NCI-H226 (cell line): ENCODE measurements at places on chromosomes 4 and X.

GRCh38 chrX:10676235-10676957, 56.0 kb upstream of the MID1 start:
- no peak for DNase-seq

- peak; percentile 1 for DNase-seq
Observed at GRCh38 chr4:143773998-143774895, 73.8 kb upstream of the FREM3 start.

DNA sequence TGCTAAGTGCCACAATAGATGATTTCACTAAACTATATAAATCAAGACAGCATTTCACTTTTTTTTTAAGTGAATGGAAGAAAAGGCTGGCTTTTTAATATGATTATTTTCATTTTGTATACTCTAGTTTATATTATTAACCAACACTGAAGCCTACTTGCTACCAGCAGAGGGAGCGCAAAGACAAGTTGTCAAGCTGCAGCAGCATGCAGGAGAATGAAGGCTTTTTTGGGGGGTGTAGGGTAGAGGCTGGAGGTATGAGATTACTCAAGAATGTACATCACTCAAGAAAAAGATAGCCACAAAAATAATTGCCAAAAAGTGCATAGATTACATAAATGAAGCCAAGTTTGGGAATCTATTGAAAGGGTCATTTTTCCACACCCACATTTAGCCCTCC, 519.5 kb downstream of the FGF13 start:
- no peak for DNase-seq

GRCh38 chr4:109009909-109010308, 247.1 kb upstream of the ETNPPL start:
- no peak for DNase-seq
